GM04504 (cell line): ENCODE measurements at places on chromosomes 6 and 20.

- DNase-seq, result no peak
Observed at GRCh38 chr6:156154896-156155295, 622.3 kb upstream of the ARID1B start.

DNA sequence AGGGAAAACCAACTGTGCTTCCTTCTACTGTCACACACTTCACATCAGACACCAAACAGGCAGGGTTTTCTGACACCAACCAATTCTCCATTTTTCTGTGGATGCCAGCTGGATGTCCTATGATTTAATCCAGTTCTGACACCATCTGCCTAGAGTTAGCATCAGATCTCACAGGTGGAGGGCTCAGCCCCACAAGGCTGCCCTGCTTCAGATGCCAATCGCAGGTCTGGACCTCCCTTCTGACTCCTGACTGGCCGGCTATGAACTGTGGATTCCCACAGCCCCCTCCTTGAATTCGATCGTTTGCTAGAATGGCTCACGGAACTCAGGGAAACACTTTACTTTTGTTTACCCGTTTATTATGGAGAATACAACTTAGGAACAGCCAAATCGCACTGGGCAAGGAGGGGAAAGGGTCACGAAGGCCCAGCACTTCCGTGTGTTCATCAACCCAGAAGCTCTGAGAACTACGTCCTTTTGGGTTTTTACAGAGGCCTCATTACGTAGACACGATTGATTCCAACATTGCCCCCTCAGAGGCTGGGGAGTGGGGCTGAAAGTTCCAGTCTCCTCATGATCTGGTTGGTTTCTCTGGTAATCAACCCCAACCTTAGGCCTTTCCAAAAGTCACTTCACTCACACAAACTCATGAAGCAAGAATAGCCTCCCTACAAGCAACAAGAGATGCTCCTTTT, 25.4 kb upstream of the MAS1 start:
- no peak for DNase-seq

- no peak for DNase-seq
Observed at GRCh38 chr6:33786736-33787135, 2.2 kb downstream of the LEMD2 start.

GRCh38 chr20:20736303-20736702, 23.9 kb upstream of the RALGAPA2 start:
- DNase-seq, result no peak

GRCh38 chr6:35047265-35048011, 93.7 kb downstream of the TCP11 start:
- DNase-seq, result no peak

DNA sequence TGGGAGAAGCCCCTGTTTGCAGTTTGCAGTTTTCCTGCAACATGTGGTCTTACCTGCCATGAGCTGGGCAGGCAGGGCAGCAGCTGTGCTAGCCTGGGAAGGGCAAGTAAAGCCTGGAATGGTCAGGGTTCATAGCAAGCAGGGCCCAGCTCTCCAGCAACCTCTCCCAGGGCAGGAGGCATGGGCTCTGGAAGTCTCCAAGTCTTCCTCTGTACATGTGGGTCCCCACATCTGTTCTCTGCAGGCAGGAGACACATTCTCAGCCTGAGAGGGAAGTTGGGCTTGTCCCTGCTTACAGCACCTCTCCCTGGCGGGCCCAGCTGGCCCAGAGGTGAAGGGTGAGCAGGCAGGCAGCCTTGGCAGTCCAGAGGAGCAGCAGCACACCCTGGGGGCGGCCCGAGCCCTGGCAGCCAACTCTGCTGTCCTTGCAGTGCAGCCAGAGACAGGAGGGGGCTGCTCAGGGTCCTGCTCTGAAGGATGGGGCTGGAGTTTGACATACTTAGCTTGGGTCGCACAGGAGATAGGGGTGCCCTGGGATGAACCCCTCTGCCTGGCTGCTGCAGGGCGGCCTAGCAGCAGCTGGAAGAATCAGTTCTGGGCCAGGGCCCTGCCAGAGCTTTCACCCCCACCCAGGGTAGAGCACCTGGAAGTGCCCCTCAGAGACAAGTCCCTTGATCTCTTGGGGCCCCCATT, 176.0 kb downstream of the MRPL14 start:
- no peak for DNase-seq

DNA sequence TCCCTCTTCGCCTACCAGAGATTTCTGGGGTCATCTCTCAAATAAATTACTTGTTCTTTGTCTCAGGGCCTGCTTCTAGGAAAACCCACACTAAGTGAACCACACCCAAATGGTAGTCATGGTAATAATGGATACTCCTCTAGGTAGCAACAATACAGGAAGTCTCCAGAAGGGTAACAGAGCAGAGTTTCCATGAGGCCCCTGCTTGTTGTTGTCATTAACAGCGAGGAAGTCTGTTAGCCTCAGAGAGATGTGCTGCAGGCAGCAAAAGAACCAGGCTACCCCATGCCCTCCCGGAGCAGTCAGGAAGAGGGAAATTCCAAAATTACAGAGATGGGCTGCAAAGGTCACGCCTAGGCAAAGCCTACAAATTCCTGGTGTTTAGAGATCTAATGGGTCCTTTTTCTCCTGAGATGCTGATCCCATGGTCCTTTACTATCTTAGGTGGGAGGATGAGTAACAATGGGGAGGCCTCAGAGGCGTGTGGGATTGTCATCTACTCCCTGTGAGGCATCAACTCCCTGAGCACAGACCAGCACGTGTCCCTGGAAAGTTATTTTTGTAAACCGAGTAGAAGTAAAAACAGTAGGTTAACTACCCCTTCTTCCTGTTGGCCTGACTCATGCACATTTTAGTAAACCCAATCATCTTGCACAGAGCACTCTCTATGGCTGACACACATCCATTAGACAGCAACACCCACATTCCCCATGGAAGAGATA, 10.1 kb downstream of the ISM1 start:
- DNase-seq, result no peak

- DNase-seq, result no peak
Observed at GRCh38 chr6:36758516-36759147, 61.0 kb downstream of the RAB44 start.

DNA sequence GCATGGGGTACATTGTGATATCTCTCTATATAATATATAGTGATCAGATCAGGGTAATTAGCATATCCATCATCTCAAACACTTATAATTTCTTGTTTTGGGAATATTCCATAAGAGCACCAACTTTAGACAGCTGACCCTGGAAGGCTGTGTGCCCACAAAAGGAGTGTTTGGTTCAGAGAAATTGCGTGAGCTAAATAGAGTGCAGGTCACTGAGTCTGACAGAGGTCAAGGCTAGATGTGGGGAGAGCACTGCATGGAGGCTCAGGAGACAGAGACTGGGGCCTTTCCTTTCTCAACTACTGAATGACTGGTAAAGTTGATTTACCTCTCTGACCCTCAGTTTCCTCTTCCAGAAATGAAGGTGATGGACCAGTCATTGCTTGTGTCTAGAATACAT, 114.9 kb upstream of the ADGRF1 start:
- no peak for DNase-seq

DNA sequence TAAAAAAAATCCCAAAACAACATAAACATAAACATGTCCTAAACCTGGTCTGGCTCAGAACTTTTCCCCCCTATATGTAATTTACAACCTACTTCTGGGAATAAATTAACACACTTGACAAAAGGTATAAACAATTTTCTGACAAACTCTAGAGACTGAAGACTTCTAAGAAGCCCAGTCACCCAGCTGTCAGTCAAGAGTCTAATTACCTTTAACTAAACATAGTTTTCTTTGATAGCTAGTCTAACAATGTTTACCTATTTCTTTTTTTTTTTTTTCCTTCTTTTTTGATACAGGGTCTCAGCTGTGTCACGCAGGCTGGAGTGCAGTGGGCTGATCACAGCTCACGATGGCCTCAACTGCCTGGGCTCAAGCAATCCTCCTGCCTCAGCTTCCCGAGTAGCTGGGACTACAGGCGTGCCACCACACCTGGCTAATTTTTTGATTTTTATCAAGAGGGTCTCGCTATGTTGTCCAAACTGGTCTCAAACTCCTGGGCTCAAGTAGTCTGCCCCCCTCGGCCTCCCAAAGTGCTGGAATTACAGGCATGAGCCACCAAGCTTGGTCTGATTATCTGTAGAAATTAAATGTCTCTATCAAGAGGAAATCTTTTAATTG, 932 bp upstream of the UBR2 start:
- DNase-seq, result no peak

- no peak for DNase-seq
Observed at GRCh38 chr20:51359401-51359800, 183.1 kb downstream of the NFATC2 start.

GRCh38 chr6:37127961-37128862, 41.7 kb upstream of the PIM1 start:
- DNase-seq, result no peak

- no peak for DNase-seq
Observed at GRCh38 chr20:17295151-17295726, 68.4 kb downstream of the PCSK2 start.

DNA sequence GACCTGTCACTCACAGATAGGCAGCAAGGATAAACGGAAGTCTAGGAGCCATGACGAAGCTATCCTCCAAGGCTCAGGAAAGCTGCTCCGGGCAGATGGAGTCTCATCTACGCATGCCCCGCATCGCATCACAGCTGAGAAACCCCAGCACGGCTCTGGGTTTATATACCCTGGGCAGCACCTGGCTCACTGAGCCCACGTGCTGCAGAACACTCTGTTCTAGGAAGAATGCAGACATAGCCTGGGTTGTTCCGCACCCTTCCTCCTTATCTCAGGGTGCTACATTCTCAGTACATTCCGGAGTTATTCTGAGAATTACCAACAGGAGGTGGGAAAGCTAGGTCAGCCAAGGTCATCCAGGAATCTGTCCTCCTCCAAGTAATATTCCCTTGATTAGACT, 260.4 kb downstream of the CBLN4 start:
- no peak for DNase-seq
